ENCODE measurements at places on chromosomes 7 and 10.
A peak's percentile ranks its signal among the peaks of the same experiment; 100 is the strongest.

DNA sequence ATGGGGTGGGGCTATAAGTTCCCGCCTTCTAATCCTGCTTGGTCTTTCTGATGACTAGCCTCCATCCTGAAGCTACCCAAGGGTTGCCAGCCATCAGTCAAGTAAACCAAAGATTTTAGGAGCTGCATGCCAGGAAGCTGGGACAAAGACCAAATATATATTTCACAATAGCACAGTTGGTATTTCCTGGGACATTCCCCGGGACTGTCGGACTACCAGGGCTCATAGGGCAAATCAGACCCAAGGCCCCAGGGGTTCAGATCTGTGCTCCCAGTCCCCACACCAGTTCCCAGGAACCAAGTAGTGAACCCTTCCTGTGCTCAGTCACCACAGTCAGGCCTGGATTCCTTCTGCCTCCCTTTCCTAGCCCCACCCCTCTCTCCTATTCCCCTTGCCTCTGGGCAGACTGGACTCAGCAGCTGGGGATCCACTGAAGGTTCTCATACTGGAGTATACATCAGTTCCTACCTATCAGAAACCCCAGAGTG lies 5.7 kb upstream of the CXCL12 start:
- no peak for DNase-seq

- DNase-seq, result no peak
These were observed 379.6 kb downstream of the OTUD1 start for GRCh38 chr10:23818484-23818883.

DNA sequence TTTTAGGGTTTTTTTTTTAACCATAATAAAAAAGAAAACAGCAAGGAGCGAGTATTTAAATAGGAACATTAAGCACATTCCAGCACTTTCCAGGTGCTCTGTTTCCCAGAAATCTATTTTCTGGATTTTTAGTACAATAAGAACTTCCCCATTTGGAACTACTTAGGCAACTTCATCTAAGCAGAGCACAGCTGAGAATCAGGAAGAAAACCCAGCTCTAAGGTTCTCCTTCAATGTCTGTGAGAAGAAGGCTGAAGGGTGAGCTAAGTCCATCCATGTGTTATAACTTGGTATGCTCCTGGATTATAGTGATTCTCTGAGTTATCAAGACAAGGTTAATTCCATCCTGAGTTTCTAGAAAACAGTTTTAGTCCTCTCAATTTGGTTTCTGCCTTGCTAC lies 181.9 kb downstream of the CYP26A1 start:
- no peak for DNase-seq

DNA sequence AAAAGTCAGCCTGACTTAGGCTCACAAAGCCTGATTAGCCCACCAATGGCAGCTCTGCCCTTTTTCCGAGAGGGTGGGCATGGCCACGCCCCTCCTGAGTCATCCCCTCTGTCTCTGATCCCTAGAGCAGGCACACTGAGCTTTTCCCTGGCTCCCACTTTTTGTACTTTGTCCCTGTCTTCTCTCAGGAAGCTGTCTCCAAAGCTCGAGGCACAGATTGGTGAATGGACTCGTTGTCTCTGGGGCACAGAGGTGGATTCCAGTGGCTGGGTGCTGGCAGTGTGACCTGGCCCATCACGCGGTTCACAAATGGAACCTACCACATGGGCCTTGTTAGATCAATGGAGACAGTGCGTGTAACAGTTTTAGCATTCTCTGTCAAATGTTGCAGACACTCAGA lies 313.5 kb downstream of the WDR37 start:
- no peak for DNase-seq

- DNase-seq, result no peak
These were observed 238.4 kb downstream of the CCDC7 start for GRCh38 chr10:32684291-32684690.

GRCh38 chr7:101816595-101817470 lies 593 bp upstream of the CUX1 start:
- DNase-seq, result peak; percentile 30

DNA sequence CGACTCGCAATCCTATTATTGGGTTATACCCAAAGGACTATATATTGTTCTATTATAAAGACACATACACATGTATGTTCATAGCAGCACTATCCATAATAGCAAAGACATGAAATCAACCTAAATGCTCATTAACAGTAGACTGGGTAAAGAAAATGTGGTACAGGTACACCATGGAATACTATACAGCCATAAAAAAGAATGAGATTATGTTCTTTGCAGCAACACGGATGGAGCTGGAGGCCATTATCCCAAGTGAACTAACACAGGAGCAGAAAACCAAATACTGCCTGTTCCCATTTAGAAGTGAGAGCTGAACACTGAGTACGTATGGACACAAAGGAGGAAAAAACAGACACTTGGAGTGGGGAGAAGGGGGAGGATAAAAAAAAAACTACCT lies 536.8 kb upstream of the DPP6 start:
- DNase-seq, result no peak

- DNase-seq, result no peak
These were observed 43.3 kb upstream of the ANLN start for GRCh38 chr7:36346260-36346831.

GRCh38 chr7:26862834-26863233 lies 1.6 kb downstream of the SKAP2 start:
- no peak for DNase-seq
